ENCODE measurements at places on chromosomes 12 and 14.
A peak's percentile ranks its signal among the peaks of the same experiment; 100 is the strongest.

DNA sequence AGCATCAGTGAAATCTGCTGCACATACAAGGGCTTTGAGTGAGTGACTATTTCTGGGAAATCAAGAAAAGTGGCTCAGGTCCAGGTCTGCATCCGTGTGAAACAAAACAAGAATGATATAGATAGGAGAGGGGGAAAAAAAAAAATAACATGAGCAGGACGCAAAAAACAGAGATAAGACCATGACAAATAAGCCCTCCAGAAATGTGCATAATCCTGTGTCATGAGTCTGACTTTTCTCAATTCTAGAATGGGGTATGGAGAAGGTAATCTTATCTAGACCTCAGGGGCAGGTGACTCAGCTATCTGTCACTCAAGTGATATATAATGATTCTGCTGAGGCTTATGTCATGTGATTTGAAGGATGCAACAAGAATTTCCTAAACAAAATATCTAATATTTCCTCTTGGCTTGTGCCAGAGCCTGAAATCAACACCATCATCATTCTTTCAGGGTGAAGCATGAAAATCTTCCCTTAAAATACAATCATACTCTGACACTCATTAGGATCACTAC, 250.0 kb downstream of the PHLDA1 start:
- peak; percentile 100 for DNase-seq

GRCh38 chr12:78239544-78239943, 408.9 kb downstream of the NAV3 start:
- no peak for DNase-seq

- peak; percentile 64 for DNase-seq
Observed at GRCh38 chr12:45762185-45763110, 32.9 kb downstream of the ARID2 start.

DNA sequence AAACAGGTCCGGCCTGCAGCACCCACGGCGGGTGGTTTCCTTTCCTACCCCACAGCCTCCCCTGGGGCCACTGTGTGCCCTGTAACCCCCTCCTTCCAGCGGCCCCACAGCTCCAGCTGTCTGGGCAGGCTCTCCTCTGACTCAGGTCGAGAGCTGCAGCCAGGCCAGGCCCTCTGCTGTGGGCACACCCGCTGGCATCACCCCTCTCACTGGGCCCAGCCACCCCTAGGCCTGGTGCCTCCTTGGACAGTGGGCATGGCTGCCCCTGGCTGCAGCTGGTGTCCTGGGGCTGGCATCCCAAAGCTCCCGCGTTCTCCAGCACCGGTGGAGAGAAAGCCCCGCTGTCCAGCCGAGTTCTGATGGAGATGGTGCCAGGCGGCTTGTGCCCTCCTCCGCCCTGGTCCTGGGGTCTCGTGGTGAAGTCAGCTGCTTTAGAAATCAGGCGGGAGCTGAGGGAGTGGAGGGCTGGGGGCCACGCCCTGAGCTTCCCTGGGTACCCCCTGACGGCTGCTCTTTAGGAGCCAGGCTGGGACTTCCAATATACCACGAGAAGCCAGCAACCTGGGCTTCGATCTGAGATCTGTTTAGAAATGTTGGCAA, 114.9 kb downstream of the KIF26A start:
- DNase-seq = no peak

- no peak for DNase-seq
Observed at GRCh38 chr14:61941421-61942150, 179.4 kb downstream of the SNAPC1 start.

GRCh38 chr14:91417120-91417982, at the start of gene CCDC88C:
CCDC88C (minus strand) TSS chr14:91417820; CDS start chr14:91417690, 130 bp downstream.
- DNase-seq = no peak

DNA sequence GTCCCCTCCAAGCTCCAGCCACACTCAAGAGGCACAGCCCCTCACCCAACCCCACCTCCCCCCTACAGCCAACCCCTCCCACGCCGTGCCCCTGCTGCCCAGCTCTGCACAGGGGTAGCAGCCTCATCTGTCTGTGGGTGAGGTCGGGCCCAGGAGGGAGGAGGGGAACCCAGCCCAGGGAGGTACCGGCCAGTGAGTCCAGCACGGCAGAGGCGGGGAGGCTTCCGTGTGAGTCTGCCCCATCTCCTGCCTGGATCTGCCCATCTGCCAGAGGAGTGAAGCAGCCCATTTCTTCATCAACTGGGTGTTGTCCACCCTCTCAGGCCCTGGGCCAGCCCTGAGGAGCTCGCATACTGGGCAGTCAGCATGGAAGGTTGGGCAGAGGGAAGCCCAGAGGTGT, 54.2 kb downstream of the CCNK start:
- DNase-seq = peak; percentile 91

GRCh38 chr12:96218989-96219678, 25.0 kb downstream of the ELK3 start:
- DNase-seq = no peak

- DNase-seq = no peak
Observed at GRCh38 chr14:23660290-23661226, 24.4 kb downstream of the DHRS2 start.

GRCh38 chr12:19205120-19205519, 75.6 kb downstream of the PLEKHA5 start:
- no peak for DNase-seq

All from amniotic epithelial cell (primary cell).